ENCODE measurements at places on chromosomes 11 and 22.

DNA sequence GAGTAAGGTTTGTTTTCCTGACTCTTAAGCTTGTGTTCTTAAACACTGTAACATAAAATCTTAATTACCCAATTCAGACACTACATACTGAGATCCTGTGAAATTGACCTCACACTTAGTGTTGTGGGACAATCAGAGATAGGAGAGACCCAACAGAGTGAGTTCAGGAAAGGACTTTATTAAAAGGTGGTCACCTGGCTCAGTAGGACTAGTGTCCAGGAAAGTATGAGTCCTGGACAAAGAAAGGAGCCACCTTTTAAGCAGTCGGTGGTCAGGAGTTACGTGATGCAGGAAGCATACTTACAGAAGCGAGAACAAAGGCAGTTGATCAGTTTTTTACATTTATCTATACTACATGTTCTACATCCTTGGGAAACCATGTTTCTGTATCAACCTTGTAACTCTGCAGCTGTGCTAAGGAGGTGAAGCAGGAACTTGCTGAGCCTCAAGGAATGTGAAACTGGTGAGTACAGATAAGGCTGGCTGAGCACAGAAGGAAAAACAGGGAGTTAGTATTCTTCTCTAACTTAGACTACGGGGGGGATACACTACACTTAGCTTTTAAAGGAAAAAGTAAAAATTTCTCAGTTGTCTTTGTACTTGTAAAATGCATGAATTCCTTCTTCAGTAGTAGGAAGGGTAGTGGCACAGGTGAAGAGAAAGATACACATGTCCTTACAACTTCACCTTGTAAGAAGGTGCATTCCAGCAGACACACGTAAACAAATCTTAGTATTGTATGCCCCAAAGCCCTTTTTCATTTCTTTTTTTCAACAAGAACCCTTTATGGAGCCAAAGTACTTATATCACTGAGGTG, 15.1 kb downstream of the OR51E1 start:
- DNase-seq: no peak

DNA sequence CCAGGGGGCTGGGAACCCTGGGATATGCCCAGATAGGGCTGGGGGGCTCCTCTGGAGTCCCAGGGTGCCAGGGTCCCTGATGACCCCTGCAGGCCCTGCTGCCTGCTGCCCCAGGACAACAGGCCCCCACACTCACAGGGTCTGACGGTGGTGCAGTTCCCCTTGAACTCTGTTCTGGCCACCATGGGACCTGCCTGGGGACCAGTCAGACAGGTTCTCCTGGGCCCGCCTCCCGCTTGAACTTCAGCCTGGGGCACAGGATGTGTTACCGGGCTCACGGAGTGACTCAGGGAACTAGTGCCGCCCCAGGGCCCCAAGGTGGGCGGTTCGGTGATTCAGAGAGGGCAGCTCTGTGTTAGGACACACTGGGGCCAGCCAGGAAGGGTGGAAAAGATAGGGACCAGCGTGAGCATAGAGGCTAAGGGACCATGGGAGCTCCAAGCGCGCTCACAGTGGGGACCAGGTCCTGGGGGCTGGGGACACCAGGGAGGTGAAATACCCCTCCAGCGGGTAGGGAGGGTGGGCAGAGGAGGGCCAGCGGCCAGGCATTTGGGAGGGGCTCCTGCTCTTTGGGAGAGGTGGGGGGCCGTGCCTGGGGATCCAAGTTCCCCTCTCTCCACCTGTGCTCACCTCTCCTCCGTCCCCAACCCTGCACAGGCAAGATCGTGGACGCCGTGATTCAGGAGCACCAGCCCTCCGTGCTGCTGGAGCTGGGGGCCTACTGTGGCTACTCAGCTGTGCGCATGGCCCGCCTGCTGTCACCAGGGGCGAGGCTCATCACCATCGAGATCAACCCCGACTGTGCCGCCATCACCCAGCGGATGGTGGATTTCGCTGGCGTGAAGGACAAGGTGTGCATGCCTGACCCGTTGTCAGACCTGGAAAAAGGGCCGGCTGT, 21.5 kb upstream of the TXNRD2 start:
- DNase-seq: no peak

- no peak for DNase-seq
Measured at GRCh38 chr11:47675851-47676250, 33.5 kb upstream of the MTCH2 start.

DNA sequence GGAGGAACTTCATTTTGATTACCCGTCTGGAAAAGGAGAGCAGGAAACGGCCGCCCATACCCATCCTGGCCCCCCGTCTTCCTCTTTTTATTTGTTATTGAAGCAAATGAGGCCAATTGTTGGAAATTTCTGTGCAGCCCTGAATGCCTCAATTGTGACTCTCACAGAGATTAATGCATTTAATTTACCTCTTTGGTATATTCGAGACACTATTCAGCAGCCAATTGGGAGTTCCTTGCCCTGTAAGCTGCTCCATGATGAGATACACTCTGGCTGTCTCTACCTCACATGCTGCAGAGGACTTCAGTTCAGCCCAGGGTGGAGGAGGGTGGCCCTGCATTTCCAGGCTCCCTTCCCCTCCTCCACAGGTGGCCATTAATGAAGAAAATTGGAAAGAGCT, 60.6 kb upstream of the NTM start:
- no peak for DNase-seq

DNA sequence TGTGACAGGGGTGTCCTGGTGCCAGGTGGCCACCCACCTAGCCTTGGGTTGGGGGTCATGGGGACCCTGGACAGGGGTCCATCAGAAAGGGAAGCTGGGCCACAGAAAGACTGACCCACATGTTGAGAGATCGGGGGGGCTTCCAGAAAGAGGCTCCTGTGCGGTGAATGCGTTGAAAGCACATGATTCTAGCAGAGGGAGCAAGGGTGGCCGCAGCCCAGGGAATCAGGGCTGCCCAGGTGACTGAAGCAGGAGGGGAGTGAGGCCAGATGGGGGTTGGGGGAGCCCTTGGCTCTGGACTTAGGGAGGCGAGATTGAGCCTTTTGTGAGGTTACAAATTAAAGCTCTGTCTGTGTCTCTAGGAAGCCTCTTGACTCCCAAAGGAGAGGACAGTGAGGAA, 80.7 kb downstream of the MORC2 start:
- no peak for DNase-seq

DNA sequence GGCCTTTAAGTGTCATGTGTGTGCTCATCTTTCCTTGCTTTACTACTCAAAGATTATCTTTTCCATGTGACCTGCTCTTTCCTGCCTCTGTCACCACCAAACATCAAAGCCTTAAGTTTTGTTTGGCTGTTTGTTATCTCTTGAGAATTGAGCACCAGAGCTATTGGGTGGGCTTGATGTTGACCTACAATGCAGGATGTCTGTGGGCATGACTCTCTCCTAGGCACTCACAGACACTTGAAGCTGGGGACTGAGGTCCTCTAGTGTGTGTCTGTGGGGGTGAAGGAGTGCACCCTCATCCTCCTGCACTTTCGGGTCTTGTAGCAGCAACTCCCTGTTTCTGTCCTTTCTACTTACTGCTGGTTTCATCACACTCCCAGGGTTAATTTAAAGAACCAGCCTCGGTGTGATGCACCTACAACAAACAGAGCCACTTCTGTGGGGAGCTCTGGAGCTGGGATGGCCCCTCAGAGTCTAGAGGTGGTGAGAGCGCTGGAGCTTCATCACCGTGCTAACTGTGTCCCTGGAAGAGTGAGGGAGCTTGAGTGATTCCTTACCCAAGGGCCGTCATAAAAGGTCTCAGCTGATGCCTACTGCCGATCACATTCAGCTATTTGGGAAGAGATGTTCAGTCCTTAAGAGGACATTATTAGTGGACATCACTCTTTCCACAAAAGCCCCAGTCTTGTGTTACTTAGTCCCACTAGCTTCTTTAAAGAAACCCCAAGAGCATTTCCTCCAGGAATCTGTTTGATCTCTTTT, 56.3 kb downstream of the LRRC74B start:
- DNase-seq: no peak

- DNase-seq: no peak
Measured at GRCh38 chr11:11380883-11381282, 27.8 kb upstream of the CSNK2A3 start.

- no peak for DNase-seq
Measured at GRCh38 chr11:44598831-44599230, 33.4 kb downstream of the CD82 start.

GRCh38 chr11:86230921-86231434, 13.6 kb upstream of the EED start:
- no peak for DNase-seq

DNA sequence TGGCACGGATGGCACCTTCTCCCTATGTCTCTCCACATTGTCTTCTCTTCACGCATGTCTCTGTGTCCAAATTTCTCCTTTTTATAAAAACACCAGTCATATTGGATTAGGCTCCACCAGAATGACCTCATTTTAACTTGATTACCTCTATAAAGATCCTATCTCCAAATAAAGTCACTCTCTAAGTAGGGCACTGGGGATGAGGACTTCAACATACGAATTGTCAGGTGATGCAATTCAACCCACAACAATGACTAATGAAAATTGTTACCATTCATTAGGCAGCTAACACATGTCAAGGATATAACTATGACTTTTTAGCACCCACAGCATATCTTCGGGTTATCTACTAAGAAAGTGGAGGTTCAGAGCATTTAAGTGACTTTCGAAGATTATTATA, 55.5 kb upstream of the USP47 start:
- DNase-seq: no peak

DNA sequence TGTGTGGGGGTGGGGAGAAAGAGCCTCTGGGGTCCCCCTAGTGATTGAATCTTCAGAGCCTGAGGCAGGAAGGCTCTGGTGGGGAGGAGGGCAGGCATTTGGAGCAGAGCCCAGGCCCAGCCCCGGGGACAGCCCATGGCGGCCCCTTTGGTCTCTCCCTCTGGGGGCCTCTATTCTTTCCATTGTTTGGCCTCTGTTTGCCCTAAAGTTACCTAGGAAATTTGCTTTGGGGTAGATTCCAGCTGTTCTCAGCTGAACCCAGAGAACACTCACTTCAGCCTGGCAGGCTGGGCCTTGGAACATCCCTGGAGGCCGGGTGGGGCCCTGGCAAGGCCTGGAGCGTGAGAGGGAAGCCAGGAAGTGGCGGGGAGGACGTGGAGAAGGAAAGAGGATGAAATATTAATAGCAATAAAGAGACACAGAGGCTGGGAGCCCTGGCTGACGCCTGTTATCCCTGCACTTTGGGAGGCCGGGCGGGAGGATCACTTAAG, 22.9 kb upstream of the A4GALT start:
- no peak for DNase-seq

GRCh38 chr11:12900496-12900895, 108.6 kb upstream of the RASSF10 start:
- no peak for DNase-seq

GRCh38 chr11:96748639-96749370, 359.0 kb downstream of the JRKL start:
- no peak for DNase-seq

DNA sequence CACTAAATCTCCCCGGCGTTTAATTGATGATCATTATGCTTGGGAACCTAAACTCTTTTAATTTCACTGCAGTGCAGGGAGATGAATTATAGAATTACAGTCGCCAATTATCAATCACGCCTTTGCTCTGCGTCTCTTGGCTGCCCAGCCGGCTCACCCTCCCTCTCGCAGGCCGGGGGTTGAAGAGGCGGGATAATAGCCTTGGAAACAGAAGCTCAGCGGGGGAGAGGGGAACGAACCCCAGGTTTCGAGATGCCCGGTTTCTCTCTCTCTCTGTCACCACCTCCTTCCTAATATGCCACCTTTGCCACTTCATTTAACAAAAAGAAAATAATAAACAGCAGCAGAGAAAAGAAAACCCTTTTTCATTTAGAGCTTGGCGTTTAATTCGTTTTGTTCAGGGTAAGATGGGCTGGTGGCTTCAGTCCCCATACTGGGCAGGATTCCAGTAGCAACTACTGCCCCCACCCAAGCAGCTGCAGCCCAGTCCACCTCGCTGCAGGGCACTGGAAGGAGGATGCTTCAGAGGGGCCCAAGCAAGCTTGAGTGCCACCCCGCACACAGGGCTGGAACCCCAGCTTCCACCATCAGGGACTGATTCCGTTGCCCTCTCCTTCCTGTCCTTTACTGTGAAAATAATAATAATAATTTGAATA, 271.7 kb downstream of the BUD13 start:
- DNase-seq: no peak

GRCh38 chr22:17807578-17808410, 33.5 kb upstream of the BID start:
- no peak for DNase-seq

DNA sequence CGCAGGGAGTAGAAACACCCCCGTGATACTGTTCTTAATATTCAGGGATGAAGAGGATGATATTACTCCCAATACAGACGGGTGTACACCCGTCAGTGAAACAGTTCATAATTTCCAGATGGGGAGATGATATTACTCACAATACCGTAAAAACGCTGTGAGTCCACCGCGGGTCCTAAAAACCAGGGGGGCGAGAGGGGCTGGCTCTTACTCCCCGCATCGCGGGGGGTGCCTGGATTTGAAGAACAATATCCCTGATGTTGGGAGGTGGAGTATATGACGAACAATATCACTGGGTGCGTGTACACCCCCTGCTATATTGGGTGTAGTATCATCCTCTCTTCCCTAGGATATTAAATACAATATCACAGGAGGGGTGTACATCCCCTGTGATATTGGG, 20.5 kb upstream of the APOL5 start:
- DNase-seq: no peak

DNA sequence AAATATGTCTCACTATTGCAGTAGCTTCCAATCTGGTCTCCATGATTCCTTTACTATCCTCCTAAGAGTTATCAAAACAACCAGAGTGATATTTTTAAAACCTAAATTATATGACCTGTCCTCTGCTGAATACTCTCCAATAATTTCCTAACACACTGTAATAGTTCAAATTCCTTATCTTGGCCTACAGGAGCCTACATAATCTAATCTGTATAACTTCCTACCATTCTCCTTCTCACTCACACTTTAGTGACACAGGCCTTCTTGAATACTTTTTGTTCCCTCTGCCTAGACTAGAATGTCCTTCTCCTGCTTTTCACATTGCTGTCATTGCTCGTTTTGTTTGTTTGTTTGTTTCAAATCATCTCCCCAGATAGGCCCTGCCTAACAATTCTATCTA, 9.4 kb downstream of the FHIP1B start:
- DNase-seq: no peak

GRCh38 chr22:17980638-17981051, 43.7 kb downstream of the MICAL3 start:
- no peak for DNase-seq

GRCh38 chr11:124758355-124759265, 3.5 kb downstream of the ESAM start:
- peak; percentile 3 for DNase-seq

GRCh38 chr11:74019860-74020259, 11.0 kb upstream of the UCP3 start:
- no peak for DNase-seq

- no peak for DNase-seq
Measured at GRCh38 chr11:129223701-129224149, 31.6 kb upstream of the ARHGAP32 start.
